Lung microvascular endothelial cell (primary cell): ENCODE measurements at places on chromosomes 6 and 20. TPM values are rescaled to one million over a fixed set of nuclear protein-coding genes. Genes with fewer than 3 reads are reported as not detected.

The MICB gene
- total RNA-seq, result 5.0 and 9.8 TPM in 2 replicates

DNA sequence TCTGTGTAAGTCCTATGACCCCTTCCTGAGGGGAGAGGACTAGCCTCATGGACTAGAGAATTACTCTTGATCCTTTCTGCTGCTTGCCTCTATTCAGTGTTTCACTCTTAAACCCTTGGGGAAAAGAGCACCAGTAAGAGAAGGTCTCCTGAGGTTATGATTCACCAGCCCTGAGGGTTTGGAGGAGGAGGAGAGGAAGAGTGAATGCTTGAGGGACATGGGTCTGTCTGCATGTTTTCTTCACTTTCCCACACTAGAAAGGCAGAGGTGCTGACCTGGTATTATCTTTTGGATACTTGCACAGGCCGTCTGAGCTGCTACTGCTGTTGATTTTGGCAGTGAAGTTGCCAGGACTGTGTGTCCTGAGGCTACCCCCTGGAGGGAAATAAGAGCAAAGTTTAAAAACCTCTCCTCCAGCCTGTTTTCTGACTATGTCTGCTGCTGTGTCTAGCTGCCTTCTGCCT is 78.3 kb downstream of the CD109 start:
- peak; percentile 75 for DNase-seq

DNA sequence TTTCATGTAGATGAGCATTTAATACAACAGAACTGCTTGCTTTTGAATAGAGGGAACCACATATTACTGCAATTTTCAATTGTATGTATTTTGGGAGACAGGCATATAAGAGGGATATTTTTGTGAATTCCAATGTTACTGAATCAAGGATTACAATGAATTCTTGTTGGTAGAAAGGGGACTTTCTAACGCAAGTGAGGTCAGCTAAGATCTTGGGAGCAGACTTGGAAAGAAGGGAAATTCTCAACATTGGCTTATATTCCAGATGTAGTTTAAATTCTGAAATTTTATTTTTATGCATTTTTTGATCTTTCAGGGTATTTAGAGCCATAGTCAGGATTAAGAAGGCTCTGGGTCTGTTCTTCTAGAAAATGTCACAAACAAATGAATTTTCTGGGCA is 43.3 kb upstream of the CTAGE9 start:
- no peak for DNase-seq

DNA sequence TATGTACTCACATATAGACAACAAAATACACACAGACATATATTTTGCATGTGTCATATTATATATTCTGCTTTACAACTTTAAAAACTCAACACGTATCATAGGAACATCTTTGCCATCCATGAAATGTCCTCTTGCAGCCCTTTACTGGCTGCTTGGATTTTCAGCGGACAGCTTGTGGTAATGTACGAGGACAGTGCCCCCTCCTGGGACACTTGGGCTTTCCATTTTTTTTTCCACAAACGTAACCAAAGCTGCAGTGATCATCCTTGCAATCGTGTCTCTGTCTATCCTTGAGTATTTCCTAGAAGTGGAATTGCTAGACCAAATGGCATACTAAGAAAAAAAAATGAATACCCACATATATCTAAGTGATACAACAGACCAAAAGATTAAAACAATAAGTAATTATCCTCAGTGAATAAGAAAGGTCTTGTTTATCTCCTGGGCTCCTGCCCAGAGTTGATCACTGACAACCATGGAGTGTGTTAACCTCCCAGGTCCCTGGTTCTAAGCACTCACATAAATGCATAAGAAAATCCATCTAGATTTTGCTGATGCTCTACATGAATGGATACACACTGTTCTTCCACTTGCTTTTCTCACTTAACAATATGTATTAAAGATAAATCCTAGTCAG is 18.1 kb downstream of the BPI start:
- peak; percentile 80 for DNase-seq

DNA sequence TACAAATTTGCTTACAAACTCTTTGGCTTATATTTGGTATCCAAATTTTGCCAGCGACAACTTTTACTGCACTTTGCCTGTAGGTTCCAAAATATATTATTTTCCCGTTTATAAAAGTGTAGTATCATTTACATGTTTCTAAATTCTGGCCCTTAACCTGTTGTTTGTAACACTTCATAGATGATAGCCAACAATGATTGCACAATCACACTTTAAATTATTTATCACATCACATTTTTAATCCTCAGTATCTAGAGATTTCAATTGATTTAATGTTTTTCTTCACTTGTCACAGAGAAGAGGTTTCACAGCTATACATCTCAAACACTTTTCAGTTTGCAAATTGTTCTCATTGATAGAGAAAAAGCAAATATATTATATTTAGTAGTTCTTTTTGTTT is 1151.2 kb upstream of the EYS start:
- DNase-seq, result no peak

The OR2H1 gene
- total RNA-seq, result not detected in 2 replicates

DNA sequence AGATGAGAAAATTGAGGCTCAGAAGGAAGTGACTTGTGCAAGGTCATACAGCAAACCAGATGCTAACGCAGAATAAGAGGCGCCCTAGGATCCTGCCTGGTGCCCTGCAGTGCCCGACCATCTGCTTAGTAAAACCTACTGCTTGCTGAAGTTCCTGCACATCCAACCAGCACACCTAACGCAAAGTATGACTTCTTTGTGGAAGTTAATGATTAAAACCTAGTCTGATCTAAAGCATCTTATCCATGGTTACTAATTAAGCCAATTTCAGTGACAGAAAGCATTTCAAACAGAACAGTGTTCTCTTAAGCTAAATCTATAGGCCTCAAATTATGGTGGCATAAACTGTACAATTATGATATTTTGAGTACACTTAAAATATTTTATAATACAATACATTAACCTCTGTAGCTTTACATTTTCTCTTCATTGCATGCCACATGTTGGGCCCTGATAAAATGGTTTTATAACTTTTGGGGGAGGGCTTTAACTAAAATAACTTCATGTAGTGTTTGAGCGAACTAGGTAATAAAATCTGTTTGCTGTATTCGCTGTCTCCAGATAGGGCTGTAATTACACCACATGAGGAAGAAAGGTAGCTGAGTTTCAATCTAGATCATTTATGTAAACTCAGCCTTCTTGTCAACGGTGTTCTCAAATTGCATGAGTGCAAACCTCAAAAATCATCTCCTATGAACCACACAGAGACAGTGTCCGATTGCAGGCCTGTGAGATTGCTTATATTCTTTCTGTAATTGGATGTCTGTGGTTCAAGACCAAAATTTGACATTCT is 37.5 kb upstream of the BEND3 start:
- DNase-seq, result no peak

- no peak for DNase-seq
Observed at GRCh38 chr20:23114448-23115082, 28.4 kb upstream of the CD93 start.

The SIRPB1 gene
- total RNA-seq, result 0.22 and 0.40 TPM in 2 replicates

The MPC1 gene
- total RNA-seq, result 15.3 and 18.1 TPM in 2 replicates

- DNase-seq, result no peak
Observed at GRCh38 chr6:135581211-135581610, 83.7 kb upstream of the AHI1 start.

DNA sequence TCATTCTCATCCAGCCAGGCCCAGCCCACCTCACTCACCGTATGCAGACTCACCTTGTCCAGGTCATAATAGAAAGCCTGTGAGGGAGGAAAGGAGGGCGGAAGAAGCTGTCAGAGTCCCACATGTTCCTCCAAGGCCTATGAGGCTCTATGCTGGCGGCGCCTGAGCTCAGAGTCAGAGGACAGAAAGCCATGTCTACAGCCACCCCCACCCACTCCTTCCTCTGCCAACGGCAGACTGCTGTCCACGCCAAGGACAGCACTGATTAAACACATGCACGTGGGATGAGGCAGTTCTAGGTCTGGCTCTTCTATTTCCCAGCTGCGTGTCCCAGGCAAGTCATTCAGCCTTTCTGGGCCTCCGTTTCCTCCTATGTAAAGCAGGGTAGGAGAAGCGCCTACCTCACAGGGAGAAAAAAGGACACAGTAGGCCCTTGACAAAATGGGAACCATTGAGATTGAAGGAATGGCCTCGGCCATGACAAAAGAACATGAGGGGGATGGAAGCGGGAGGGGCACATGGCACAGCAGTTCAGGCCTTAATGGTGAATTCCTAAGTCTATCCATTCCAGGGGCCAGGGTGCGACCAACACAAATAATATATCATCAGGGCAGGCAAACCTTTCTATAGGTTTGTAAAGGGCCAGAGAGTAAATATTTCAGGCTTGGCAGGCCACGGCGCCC is 80.1 kb downstream of the RIPOR3 start:
- DNase-seq, result no peak
